CD4-positive, alpha-beta memory T cell (primary cell): ENCODE measurements at places on chromosomes 1 and 21.

DNA sequence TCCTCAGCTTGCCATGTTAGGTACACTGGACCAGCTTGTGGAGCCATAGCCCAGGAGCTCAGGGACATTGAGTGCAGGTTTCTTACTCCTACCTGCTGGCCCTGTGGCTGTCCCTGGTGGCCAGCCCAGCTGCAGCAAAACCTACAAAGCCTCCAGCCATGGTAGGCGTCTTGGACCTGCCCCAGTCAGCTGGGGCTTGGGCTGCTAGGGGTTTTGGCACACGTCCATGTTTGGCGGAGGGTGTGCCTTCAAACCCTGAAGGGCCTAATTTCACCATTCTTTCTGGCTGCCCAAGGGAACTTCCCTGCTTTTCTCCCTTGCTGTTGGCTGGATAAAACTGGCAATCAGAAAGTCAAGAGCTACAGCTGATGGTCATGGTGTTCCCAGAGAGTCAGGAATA is 25.4 kb downstream of the HMGCS2 start:
- DNase-seq = no peak

DNA sequence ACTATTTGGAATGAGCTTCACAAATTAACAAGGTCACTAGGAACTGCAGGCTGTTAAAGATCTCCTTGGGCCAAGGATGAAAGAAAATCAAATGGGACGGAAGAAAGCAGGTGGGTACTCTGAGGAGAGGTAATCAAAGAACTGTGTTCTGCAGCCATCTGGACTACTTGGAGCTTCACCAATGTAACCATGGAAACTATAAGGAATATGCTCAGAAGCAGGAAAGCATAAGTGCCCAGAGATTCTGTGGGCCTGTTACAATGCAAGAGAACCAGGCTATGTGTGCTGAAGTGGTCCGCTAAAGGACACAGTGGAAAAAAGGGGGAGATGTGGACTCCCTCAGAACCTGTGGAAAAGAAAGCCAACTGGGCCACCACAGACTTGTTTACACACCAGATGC is 238.5 kb downstream of the PTGER3 start:
- no peak for DNase-seq

GRCh38 chr1:51963592-51964308 is 26.8 kb downstream of the RAB3B start:
- DNase-seq = no peak

GRCh38 chr1:26083208-26083607 is 15.8 kb upstream of the TRIM63 start:
- no peak for DNase-seq

DNA sequence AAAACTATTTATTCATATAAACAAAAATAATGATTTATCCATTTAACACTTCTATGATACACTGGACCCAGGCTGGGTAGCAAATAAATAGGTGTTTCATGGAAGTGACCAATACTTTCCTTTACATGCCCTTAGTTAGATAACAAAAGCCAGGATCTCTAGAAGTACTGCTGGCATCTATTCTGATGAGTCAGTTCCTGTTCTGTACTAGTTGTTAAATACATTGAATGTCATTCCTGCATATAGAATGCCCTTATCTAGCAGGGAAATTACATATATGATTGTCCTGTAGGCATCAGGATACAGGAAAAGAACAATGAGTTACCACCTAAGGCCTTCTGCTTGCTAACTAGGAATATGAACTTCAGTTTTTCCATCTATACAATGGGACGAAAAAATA is 130.8 kb downstream of the HFM1 start:
- no peak for DNase-seq

DNA sequence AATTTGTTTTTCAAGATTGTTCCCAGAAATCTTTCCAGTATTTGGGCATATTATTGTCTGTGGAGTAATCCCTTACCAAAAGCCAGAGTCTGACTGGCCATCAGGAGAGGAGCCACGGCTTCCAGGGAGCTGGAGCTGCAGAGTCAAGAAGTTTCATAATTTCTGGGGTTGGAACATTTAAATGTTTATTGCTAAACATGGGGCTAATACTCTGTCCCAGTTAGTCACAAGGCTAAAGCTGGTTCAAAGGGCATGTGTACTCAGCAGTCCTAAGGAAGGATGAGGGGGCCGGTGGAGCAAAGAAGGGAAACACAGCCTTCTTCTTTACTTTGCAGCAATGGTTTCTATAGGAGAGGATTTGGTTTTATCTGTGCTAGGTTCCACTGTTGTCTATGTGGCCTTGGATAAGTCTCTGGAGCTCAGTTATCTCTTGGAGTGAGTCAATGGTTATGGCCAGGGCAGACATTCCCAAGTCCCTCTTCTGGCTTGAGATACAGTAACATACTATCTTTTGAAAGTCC is 9.5 kb downstream of the DENND2D start:
- no peak for DNase-seq
